ENCODE measurements at places on chromosomes 6 and 20.

GRCh38 chr6:90227213-90227612 lies 69.4 kb downstream of the BACH2 start:
- no peak for DNase-seq

- DNase-seq, result no peak
Observed at GRCh38 chr6:107866606-107867301, 42.6 kb upstream of the SCML4 start.

GRCh38 chr20:47345214-47345613 lies 11.3 kb downstream of the ZMYND8 start:
- DNase-seq, result no peak

DNA sequence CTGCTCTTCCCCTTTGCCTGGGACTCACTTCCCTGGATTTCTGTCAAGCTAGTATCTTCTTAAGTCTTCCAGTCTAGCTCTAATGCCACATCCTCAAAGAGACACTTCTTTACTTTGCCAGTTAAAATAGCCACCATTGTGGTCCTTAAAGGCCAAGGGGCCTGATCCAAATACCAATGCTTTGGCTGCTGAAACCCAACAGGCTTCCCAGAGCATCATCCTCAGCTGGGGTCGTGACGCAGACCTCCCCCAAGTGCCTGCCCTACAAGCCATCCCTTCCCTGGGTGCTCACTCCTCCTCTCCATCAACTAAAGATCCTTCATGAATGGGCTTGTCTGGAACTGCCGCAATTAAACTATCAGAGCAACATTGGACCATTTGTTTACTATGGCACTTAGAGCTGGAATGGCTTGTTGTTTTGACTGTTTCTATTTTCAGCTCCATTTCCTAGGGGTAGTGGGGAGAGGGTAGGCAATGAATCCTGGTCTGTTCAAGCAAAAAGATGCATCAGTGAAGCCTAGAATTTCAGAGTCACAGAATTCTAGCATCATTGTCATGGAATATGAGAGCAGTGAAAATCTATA lies 79.6 kb upstream of the SIRPA start:
- no peak for DNase-seq

- no peak for DNase-seq
Observed at GRCh38 chr6:37544530-37544929, 44.8 kb upstream of the CCDC167 start.

DNA sequence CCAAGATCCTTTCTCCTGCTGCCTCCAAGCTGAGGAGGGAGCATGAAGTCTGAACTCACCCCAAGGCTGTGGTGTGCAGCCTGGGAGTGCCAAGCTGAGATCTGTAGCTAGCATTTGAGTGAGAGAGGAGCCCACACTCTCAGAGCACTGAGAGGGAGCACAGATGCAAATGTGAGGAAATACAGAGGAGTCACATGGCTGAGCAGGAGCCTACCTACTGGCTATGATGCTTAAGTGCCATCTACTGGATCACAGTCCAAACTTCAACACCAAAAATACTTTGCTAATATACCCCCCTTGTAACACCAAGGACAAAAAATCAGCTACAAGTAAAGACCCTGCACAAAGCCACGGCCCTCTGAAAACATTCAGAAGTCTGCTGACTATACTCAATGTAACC lies 94.4 kb upstream of the IMPG1 start:
- no peak for DNase-seq

DNA sequence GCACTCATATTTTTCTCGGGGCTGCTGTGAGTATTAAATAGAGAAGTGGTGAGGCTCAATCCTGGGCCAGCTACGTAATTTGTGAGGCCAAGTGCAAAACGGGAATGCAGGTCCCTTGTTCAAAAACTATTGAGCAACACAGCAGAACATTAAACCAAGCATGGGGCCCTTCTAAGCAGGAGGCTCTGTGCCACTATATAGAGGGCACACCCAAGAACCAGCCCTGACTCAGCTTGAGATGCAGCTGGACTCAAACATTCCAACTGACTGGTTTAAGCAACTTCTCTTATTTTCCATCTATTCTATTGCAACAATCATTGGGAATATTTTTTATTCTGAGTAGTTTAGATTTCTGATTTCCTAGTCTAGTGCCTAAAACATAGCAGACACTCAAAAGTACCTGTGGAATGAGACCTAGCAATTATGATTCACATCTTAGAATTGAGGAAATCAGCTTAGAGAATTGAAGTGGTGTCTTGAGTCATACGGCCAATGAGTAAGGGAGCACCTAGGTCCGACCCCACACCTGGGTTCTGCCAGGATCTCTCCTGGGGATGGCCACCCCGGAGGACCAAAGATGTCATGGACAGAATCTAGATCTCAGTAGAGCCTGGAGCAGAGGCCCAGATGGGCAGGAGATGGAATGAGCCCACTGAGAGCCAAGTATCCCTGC lies 1.3 kb downstream of the SIRPB2 start:
- DNase-seq, result peak; percentile 69

GRCh38 chr6:381742-382461 lies 9.7 kb upstream of the IRF4 start:
- no peak for DNase-seq

GRCh38 chr20:2699775-2700413 lies 7.3 kb downstream of the EBF4 start:
- no peak for DNase-seq

- DNase-seq, result no peak
Observed at GRCh38 chr6:90167514-90168379, 128.9 kb downstream of the BACH2 start.

GRCh38 chr6:132087391-132087790 lies 136.2 kb upstream of the CCN2 start:
- no peak for DNase-seq

DNA sequence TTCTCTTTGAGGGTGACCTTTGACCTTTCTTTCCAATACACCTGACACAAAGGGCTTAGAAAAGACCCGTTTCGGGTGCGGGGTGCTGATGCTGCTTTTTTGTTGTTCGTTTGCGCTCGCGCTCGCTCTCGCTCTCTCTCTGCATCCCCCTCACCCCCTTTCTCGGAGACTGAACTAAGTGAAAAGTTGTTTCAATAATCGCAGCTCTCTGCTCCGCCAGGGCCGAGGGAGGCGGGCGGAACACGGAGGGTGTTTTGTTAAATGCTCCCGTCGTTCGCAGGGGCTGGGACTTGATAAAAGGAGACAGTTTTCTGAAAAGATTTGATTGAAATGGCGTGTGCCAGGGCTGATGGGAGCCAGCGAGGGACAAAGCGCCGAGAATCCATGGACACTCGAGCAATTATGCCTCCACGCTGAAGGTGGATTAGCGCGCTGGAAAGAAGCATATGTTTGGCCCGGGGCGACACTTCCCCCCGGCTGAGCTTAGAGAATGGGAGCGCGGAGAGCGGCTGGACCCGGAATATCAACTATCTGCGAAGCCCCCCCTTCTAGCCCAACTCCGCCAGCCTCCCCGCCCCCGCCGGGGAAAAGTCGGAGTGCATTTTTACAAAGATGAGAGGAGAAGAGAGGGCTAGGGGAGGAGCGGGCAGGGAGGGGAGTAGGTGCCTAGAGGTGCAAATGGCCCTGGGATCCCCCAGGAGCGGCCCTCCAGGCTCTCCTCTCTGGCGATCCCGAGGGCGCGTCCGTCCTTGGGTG lies 25.0 kb downstream of the TFAP2A start:
- no peak for DNase-seq

DNA sequence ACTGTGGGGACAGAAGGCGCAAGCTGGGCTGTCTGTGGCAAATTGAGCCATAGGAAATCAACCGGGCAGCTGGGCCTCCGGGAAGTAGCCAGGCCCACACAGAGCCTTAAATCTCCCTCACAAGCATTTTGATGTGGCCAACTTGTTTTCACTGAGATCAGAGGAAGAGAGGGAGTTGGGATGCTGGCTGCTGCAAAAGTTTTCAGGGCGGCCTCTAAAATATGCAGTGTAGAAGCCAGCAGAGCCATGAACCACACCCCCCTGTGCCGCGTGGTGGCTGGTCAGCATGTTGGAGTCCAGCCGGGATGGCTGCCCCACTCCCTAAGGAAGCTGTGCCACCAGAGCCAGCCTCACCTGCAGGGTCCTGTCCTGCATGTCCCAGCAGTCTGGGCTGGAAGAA lies 167.4 kb downstream of the CDC5L start:
- no peak for DNase-seq

- DNase-seq, result no peak
Observed at GRCh38 chr6:129835691-129836090, 25.4 kb downstream of the TMEM244 start.

DNA sequence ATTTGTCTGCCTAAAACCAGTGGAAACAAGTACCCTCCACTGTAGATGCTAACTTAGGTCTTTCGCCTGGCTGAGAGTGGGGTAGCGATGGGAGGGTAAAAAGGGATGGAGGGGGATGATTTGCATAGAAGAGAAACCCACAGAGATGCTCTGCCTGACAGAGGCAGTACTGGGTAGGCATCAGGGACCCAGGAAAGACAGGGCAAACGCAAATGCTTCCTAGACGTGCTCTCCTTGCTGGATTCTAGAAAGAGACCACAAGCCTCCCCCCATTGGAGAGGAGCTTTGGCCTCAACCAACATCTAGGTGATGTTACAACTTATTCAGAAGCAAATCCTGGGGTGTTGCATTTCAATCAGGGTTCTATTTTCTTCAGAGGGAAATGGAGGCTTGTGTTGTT lies 3.2 kb downstream of the OLIG3 start:
- no peak for DNase-seq

GRCh38 chr6:153101461-153101860 lies 29.6 kb downstream of the RGS17 start:
- no peak for DNase-seq

GRCh38 chr6:5871296-5871695 lies 135.4 kb downstream of the NRN1 start:
- no peak for DNase-seq

DNA sequence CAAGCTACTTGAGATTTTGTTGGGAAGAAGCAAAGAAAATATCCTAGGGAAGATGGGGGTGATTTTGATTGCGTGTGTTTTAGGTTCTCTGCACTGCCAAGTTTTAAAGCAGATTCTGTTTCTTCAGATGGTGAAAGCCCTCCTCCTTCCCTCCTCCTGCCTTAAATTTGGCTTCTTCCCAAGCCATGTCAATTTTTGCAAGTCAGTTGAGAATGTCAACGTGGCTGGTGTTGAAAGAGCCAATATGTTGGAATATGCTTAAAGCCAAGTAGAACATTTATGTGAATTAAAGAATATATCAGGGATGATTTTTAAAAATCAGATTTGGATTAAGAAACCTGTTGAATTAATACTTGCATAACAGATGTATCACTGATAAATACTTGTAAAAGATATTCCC lies 270.8 kb downstream of the ARID1B start:
- DNase-seq, result no peak

- no peak for DNase-seq
Observed at GRCh38 chr6:167820681-167821080, 6.0 kb upstream of the AFDN start.

- no peak for DNase-seq
Observed at GRCh38 chr6:99252421-99252820, 97.1 kb downstream of the FAXC start.

GRCh38 chr6:170186006-170186935 lies 104.6 kb downstream of the DLL1 start:
- DNase-seq, result no peak

GRCh38 chr6:52307900-52308372 lies 23.4 kb upstream of the MCM3 start:
- no peak for DNase-seq

DNA sequence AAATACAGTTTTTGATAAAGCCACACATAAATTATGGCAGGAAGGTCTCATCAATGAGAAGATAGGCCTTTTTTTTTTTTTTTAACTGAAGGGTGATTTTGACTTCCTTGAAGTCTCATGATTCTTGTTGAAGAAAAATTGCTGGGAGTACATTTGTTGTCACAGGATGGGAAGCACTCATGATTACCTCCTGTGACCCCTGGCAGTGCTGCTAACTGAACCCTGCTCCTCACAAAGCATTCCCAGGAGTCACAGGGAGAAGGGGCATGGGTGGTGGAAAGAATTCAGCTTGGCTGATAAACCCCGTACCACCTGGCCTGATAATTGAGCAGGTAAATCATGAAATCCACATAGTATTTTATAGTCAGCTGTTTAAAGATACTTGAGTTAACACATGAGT lies 86.9 kb downstream of the CD109 start:
- DNase-seq, result no peak

- DNase-seq, result no peak
Observed at GRCh38 chr6:71080133-71080532, 123.3 kb upstream of the B3GAT2 start.

DNA sequence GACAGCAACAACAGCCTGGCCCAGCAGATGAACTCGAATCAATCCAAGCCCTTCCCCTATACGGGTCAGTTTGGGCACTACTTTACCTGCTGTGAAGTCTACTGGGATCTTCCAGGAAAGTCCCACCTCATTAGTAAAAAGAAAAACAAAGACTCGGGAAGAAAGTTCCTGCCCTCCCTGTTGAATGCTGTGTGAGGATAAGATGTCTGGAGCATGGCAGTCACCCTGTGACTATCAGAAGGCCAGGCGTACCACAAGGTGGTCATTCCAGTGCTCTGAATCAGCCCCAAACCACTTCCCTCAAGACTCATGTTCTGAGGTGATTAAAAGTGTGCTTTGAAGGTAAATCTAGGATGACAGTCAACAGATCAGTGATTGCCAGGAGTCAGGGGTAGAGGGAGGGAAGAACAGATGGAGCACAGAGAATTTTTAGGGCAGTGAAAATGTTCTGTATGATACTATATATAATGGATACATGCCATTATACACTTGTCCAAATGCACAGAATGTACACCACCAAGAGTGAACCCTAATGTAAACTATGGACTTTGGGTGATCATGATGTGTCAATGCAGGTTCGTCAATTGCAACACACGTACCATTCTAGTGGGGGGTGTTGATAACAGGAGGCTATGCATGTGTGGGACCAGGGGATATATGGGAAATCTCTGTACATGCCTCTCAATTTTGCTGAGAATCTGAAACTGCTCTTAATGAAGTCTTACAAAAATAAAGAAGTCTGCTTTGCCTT lies 14.7 kb downstream of the FKBP1A start:
- no peak for DNase-seq

- no peak for DNase-seq
Observed at GRCh38 chr6:168959696-168960095, 293.9 kb downstream of the THBS2 start.

DNA sequence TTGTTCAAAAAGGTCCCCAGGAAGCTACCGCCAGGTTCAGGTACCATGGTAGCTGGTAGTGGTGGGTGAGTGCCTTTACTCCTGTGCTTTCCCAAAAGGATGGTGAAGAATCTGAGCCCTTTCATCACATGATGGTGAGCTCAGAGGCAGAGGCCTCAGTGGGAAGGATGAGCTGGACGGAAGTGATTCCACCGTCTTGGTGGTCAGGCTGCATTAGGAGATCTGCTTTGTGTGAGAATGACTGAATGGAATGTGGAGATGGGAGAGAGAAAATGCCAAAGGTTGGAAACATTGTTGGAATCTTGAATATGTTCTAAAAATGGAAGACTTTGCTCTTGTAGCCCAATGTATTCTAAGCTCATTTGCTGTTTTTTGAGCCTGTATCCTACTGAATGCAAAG lies 108.1 kb upstream of the SCP2D1 start:
- DNase-seq, result no peak

DNA sequence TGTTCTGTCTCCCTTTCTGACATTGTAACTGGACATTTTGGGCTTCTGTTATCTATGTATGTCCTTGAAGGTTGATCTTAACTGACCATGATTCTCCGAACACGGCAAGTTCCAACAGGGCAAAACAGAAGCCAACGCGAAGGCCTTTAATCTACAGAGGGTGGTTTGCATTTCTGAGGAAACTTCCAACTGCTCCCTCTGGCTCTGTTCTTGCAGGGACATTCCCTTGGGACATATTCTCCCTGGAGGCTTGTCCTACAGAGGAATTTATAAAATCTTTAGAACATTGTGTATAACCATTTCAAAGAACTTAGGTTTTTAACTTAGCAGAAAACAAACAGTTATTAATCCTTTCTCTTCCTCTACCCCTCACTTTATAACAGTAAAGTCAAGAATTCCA lies 189.0 kb upstream of the CDYL start:
- no peak for DNase-seq
